Colonic mucosa (tissue), 4 donors: ENCODE measurements at places on chromosomes 4 and X. TPM values are rescaled to one million over a fixed set of nuclear protein-coding genes. Genes with fewer than 3 reads are reported as not detected.

- peak within 1 kb of the TSS; percentile 40 for H3K4me3 ChIP-seq
- H3K36me3 ChIP-seq: no peaks in the 10 kb centered on the region
- H3K27me3 ChIP-seq: peaks cover 6% of the 10 kb centered on the region
- no peak within 1 kb of the TSS for H3K27ac ChIP-seq
- peak; percentile 36 for DNase-seq
- H3K4me1 ChIP-seq: no peaks in the 10 kb centered on the region
Measured at GRCh38 chrX:51496501-51497291, at the start of gene NUDT11. NUDT11 (minus strand) TSS chrX:51496592; CDS start chrX:51496444, 148 bp downstream.

DNA sequence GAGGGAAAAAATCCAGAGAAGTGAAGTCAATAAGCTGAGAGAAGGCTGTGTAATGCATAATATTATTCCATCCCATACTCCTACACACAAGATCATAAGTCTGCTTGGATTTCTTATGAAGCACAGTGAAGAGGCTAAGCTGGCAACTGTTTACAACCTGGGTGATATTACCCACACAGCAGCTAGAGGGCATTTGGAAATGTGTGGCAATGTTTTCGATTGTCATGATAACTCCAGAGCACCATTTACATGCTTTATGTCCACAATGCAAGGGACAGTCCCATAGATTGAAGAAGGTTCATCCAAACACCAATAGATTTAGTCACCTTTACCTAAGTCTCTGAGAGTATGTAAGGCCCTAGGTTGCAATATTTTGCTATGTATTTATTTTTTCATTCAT is 412.2 kb downstream of the PPP3CA start:
- no peaks in the 10 kb centered on the region for H3K27me3 ChIP-seq
- no peaks in the 10 kb centered on the region for H3K36me3 ChIP-seq
- H3K4me1 ChIP-seq: no peaks in the 10 kb centered on the region
- DNase-seq: no peak
- H3K4me3 ChIP-seq: no peak overlapping the region

DNA sequence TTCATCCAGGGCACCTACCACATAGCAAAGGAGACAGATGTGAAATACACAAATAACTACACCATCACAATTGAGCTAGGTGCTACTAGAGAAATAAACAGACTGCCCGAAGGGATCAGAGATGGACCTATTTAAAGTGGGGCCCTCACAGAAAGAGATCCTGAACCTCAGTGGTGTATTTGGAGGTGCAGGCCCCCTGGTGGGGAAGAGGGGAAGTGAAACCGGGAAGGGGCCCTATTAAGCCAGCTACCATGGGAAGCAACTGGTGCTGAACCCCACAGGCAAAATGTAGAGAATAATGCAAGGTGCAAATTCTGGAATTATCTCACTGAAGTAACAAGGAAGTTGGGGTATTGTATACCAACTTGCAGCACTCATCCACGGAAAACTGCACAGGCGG is 78.6 kb upstream of the FAM9A start:
- H3K4me1 ChIP-seq: no peaks in the 10 kb centered on the region
- DNase-seq: peak; percentile 40
- no peaks in the 10 kb centered on the region for H3K36me3 ChIP-seq
- H3K27ac ChIP-seq: no peak overlapping the region

- H3K36me3 ChIP-seq: no peaks in the 10 kb centered on the region
- no peak for DNase-seq
- H3K27me3 ChIP-seq: no peaks in the 10 kb centered on the region
- no peak overlapping the region for H3K4me3 ChIP-seq
- H3K27ac ChIP-seq: no peak overlapping the region
- H3K4me1 ChIP-seq: no peaks in the 10 kb centered on the region
Measured at GRCh38 chr4:109211671-109212070, 90.8 kb downstream of the COL25A1 start.

DNA sequence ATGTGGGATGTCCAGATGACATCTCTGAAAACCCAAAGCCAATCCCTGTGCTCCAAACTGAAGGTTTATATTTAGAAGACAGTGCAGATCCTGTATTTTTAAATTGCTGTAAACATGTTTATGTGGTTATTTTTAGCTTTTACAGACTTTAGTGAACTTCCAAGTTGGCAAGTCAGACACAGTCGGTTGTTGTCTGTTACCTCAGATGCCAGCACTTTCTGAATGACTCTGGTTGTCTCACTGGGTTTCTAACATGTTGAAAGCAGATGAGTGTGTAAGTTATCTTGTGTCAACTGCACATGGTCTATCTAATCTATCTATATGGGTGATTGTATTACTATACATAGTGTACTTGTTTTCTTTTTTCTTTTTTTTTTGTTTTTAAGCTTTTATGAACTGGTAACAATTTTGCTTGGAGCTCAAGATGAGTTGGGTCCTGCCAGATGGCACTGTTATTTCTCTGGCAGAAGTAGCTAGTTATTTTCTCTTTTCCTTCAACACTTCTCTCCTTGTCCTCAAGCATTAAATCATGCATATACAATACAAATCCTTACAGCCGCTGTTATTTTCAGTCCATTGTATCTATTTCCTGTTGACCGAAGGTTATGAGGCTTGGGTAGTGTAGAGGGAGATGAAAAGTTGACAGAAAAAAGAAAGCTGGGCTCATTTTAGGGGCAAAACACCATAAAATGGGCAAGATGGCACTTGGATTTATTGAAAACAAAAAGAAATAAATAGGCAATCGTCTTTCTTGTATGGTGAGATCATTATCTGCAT is 66.3 kb downstream of the GAB1 start:
- no peak overlapping the region for H3K4me3 ChIP-seq
- H3K36me3 ChIP-seq: no peaks in the 10 kb centered on the region
- H3K27ac ChIP-seq: no peak overlapping the region

DNA sequence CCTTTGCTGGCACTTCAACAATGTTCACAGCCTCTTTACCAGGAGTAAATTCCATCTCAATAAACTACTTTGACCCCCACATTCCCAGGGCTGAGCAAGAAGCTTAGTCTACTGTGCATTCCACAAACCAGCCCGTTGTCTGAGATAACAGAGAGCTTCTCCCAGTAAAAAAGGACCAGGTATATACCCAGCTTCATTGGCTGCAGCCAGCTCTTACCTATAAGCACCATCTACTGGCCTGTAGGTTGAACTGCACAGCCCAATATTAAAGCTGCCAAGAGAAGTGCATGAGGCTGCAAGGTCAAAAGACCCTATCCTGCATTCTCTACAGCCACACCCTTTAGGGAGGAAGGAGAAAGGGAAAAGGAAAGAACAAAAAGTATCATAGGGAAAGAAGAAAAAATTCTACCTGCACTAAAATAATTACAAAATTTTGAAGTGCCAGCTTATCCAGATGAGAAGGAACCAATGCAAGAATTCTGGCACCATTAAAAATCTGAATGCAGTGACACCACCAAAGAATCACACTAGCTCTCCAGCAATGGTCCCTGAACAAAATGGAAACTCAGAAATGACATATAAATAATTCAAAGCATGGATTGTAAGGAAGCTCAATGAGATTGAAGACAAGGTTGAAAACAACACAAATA is 45.7 kb upstream of the INTU start:
- no peak overlapping the region for H3K4me3 ChIP-seq
- no peaks in the 10 kb centered on the region for H3K27me3 ChIP-seq
- H3K27ac ChIP-seq: no peak overlapping the region
- H3K36me3 ChIP-seq: no peaks in the 10 kb centered on the region
- no peaks in the 10 kb centered on the region for H3K4me1 ChIP-seq

DNA sequence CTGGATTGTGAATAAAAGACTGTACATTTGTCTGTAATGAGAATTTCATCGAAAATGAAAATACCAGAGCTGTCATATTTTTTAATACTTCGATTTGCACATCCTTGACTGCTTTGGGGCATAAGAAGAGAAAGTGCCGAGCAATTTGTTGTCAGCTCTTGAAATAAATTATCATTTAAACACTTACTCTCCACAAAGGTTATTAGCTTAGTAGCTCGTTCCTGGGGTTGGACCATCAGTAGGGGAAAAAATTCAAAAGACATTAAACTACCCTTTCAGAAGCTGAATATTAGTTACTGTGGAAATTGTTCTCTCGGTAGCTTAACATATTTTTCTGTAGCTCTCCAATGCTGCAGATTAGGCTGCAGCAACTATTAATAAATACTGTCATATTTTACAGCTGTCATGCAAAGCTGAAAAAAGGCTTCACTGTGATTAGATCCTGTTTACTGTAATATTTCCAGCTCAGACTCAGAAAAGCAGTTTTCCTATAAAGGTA is 76.9 kb downstream of the GRIA3 start:
- no peak for DNase-seq
- H3K4me1 ChIP-seq: no peaks in the 10 kb centered on the region
- H3K4me3 ChIP-seq: no peak overlapping the region

DNA sequence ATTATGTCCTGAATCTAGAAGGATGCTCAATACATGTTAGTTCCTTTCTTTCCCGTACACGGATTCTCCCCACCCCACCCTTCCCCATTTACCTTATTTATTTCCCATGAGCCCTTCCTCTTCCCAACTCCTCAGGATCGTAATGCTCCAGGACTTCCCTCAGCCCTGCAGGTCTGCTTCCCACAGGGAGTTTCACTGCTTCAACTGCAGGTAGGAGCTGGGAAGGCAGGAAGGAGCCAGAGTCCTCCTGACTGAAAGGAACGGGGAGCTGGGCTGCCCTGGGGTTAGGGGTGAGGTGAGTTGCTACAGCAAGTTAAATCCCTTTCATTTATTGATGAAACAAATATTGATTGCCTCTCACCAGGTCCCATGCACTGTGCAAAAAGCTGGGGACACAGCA is 33.2 kb downstream of the SAT1 start:
- H3K36me3 ChIP-seq: no peaks in the 10 kb centered on the region
- no peak for DNase-seq
- no peak overlapping the region for H3K4me3 ChIP-seq
- H3K4me1 ChIP-seq: no peaks in the 10 kb centered on the region

DNA sequence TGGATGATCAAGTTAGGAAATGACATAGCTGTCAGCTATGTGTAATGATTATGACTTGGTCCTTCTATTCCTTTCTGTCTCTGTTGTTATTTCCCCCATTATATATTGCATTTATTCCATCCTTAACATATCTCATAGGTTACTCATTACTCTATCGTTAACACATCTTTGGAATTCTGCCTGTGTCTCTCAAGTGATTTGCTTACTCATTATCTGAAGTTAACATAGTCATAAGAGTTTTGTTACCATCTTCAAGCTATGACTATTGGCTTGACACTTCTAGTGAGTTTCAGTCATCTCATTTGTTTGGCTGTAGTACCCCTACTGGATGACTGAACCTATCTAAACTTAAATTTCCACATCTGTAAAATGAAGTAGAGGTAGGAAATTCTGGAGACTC is 286.1 kb upstream of the PPP1R2C start:
- no peak overlapping the region for H3K4me3 ChIP-seq
- no peak for DNase-seq
- H3K36me3 ChIP-seq: no peaks in the 10 kb centered on the region
- no peaks in the 10 kb centered on the region for H3K4me1 ChIP-seq

GRCh38 chr4:152806501-152807125 is 26.9 kb downstream of the ARFIP1 start:
- H3K36me3 ChIP-seq: no peaks in the 10 kb centered on the region
- no peaks in the 10 kb centered on the region for H3K27me3 ChIP-seq
- no peak for DNase-seq
- H3K27ac ChIP-seq: no peak overlapping the region
- H3K4me1 ChIP-seq: no peaks in the 10 kb centered on the region
- no peak overlapping the region for H3K4me3 ChIP-seq

The SLC49A3 gene
- total RNA-seq: 8.4 TPM

The ACE2 gene
- total RNA-seq: 38.7 TPM

The CCNB3 gene
- total RNA-seq: 0.30 TPM
